ENCODE measurements at places on chromosomes 16 and 17. TPM values are rescaled to one million over a fixed set of nuclear protein-coding genes. Genes with fewer than 3 reads are reported as not detected.

TNRC6A gene
- 21.9 TPM for total RNA-seq

DNA sequence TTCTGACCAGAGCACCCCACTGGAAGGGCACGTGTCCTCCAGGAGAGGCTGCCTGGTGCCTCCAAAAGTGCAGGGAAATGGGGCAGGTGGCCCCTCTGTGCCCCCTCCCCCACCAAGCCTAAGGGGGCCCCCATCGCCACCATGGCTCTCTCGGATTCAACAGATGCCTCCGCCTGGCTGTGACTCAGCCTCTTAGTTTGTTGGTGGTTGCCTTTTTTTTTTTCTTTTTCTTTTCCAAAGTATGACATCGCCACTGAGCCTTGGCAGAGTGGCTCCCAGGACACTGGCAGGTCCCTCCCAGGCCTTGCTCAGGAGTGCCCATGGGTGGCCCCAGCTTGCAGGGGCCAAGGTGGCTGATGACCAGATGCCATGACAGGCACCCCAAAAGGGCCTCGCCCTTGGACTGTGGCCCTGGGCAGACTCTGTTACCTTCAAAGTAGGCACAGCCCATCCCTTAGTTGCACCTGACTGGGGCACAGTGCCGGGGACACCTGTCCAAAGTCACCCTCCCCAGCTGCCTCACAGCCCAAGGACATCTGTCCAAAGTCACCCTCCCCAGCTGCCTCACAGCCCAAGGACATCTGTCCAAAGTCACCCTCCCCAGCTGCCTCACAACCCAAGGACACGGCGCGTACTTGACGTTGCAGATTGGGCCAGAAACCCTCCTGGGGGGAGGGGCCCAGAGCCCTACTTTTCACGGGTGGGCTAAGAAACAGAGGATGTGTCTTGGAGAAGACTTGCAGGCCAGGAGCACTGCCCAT, 29.6 kb downstream of the NPTX1 start:
- DNase-seq, result no peak

- DNase-seq, result no peak
Measured at GRCh38 chr17:29694918-29695563, 72.3 kb upstream of the CORO6 start.

GRCh38 chr16:68362947-68363657, 52.3 kb downstream of the PRMT7 start:
- DNase-seq, result no peak

DNA sequence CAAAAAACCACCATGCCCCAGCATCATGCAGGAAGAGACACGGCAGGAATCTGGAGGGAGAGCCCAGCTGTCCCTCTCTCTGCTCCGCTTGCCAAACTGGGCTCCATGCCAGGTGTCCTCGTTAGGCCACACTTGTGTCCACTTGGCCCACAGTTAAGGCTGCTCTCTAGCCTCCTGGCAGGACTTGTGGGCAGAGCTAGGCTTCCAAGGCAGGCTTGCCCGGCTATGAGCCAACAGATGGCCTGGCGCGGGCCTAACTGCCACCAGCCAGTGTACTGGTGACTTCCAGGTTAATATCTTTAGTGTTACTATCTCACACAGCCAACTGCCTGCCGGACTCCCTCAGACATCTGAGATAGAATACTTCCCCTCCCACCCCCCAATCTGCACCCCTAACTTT, 10.6 kb downstream of the ATP6V0D1 start:
- DNase-seq, result no peak

DNA sequence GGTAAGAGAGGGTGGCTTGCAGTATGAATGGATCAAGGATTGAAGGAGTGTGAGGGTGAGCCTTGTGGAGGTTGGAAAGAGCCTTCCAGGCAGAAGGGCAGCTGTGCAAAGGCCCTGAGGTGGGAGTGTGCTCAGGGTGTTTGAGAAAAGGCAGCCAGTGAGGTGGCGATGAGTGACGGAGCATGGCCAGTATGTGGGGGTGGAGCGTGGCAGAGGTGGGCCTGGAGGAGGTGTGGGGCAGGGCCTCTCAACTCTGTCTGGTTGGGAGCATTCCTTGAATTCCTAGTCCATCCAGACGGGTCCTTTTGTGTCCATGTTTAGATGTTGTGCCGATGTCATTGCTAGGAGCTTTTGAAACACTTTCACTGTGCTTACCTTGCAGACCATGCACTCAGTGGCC, 51.3 kb downstream of the EPN2 start:
- no peak for DNase-seq

DNA sequence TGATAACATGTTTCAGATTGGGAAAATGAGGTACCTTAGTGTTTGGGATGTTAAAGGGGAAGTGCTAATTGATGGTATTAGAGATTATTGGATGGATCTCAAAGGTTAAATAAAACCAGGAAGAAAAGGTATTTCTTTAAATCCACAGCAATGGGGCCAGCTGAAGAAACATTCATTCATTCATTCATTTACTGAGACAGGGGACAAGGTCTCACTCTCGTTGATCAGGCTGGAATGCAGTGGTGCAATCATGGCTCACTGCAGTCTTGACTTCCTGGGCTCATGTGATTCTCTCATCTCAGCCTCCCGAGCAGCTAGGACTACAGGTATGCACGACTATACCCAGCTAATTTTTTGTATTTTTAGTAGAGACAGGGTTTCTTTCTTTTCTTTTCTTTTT, 19.8 kb downstream of the EARS2 start:
- DNase-seq, result no peak

GRCh38 chr16:11386791-11387546, 41.7 kb downstream of the RMI2 start:
- DNase-seq, result no peak

DNA sequence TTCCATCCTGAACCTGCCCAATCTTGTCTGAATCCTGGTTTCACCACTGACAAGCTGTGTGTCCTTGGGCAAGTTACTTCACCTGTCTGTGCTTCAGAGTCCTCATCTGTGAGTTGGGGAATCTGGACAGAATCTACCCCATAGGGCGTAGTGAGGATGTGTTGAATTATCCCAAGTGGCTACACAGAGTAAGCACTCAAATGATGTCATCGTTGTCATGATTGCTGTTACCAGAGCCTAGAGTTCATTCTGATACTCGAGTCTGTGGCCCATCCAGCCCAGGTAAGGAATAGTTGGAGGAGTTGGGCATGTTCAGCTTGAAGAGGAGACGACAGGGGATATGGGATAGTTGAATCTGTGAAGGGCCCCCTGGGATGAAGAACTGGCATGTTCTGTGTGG, 45.9 kb downstream of the MAPT start:
- DNase-seq, result no peak

DNA sequence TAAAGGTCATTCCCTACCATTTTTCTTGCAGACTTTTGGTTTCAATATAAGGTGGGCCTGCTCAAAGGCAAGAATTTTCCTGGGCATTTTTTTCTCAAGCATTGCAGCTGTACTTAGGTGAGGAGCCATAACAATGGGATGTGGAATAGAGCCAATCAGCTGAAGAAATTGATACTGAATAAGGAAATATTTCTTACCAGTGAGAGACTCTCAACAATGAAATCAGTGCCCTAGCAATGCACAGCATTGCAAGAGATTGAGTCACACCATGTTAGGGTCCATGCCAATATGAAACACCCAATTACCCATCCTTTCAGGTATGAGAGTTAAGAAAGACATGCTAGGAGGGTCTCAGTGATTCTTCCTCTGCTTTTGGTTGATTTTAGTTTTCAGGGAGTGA, 237.6 kb downstream of the SOX9 start:
- DNase-seq, result peak; percentile 85

DNA sequence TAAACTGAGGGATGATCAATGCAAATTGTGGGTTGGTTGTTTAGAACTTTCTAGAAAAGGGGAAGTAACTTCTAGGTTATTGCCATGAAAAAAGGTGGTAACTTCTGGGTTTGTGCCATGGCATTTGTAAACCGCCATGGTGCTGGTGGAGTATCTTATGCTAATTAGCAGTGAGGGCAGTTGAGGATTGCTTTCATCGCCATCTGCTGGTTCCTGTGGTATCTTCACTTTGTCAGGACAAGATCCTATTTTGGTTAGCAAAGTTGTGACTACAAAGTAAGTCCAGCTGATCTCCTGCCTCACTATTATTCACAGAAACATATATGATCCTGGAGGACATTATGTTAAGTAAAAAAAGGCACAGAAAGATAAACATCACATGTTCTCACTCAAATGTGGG, 1332.3 kb downstream of the CDH11 start:
- peak; percentile 19 for DNase-seq

GRCh38 chr17:40501499-40501911, at the start of gene TNS4:
TSS of gene TNS4 (minus strand) at chr17:40501623. CDS start at chr17:40496425, 5,198 bp downstream.
- no peak for DNase-seq

DNA sequence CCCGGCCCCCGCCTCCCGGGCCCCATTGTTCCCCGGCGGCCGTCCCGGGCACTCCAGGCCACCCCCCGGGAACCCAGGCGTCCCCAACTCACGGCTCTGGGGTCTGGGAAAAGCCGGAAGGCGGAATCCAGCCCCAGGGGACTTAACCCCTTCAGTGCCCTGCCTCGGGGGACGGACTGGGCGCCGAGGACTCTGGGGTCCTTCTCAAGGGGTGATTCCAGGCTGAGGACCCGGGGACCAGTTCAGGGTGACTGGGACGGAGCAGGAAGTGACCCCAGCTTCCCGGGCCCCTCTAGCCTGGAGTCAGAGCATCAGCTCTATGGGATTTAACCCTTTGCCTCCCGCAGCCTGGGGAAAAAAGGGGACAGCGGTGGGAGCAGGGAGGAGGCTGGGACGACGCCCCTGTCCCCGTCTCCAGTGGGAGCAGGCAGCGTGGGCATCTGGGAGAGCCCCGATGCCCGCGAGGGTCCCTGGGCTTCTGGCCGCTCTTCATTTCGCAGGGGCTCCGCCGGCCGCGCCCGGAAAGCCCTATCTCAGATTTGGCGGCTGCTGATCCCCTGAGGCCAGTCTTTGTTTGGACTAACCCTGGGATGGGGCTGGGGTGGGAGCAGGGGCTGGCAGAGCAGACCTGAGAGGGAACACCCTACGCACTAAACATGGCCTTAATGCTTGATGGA, at the start of gene ZNF629:
Gene ZNF629 (minus strand): TSS at position 270 of the 677 bp plus-strand sequence. CDS start 2,723 bp downstream, outside the sequence.
- DNase-seq, result no peak

DNA sequence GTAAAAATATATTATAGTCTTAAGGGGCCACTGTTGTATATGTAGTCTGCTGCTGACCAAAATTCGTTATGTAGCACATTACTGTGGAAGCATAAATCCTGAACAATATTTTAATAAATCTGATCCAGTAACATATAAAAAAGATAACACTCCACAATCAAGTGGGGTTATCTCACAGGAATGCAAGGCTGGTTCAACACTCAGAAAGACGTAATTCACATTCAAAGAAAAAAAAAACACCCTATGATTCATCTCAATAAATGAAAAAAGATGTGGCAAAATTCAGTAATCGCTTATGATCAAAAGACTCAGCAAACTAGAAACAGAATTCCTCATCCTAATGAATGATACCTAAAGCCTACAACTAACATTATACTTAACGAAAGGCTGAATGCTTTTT, 47.8 kb downstream of the CREBBP start:
- no peak for DNase-seq

GRCh38 chr17:62765351-62765750, 42.8 kb downstream of the MARCHF10 start:
- DNase-seq, result no peak

DNA sequence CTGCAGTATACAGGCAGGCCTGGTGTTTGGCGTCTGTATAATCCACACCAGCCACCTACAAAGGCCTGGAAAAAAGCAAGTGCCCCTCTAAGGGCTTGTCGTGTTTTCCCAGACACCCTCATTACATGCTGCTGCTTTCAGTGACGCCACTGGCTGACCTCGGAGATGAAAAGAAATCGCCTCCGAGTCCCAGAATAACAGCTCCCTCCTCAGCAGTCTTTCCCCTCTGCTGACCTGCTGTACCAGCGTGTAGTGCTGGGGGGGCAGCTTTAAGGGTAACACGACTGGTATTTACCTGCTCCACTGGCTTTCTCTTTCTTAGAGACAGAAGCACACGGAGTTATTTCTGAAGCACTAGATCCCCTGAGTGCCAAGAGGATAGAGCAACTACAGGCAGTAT, 296.8 kb downstream of the GRIN2A start:
- DNase-seq, result no peak

- DNase-seq, result no peak
Measured at GRCh38 chr17:65918916-65919315, 273.0 kb downstream of the CEP112 start.

DNA sequence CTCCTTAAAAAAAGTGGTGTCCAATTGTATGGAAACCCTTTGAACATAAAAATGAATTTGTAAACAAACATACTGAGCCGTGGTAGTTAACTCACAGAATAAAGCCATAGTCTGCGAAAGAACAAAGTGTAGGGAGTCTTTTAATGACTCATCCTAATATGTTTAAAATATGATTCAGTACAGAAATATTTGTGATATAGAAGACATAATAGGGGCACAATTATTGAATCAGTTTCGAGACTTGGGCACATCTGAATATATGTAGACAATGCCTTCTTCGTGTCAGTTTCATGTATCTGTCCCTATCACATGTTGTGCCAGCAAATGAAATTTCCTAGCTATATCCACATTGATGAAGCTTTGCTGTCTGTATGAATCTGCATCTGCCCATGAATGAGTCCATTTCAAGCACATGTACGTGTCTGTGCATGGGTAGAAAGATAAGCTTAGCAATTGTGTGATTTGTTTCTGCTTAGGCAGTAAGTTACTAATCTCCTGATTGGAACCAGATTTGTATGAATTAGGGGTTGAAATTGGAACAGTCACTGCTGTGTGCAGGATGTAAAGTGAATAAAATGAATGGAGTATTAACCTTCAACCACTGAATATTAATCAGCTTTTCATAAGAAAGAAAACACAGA, 112.5 kb upstream of the SOX9 start:
- DNase-seq, result peak; percentile 2

- DNase-seq, result no peak
Measured at GRCh38 chr17:77375108-77375916, 234.5 kb downstream of the SEC14L1 start.

- no peak for DNase-seq
Measured at GRCh38 chr16:87227296-87227951, 89.8 kb downstream of the C16orf95 start.

GRCh38 chr16:85262558-85263238, 150.4 kb upstream of the CIBAR2 start:
- no peak for DNase-seq

DNA sequence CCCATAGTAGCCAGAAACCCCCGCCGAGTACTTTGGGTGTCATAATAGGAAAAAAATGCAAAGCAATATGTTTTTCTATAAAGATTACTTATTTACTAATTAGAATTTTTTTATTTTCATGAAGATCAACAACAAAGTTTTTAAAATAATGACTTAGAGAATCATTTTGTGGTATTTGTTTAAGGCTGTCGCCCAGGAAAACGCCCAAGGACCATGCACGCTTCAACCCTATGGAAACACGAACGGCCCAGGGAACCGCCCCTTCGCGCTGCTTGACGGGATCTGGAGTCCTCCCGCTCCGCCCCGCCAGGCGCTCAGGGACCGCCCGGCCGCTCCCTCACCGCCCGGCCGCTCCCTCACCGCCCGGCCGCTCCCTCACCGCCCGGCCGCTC, 408 bp upstream of the KPNA2 start:
- DNase-seq, result no peak

- DNase-seq, result no peak
Measured at GRCh38 chr17:57607553-57608120, 137.5 kb downstream of the CCDC182 start.

DNA sequence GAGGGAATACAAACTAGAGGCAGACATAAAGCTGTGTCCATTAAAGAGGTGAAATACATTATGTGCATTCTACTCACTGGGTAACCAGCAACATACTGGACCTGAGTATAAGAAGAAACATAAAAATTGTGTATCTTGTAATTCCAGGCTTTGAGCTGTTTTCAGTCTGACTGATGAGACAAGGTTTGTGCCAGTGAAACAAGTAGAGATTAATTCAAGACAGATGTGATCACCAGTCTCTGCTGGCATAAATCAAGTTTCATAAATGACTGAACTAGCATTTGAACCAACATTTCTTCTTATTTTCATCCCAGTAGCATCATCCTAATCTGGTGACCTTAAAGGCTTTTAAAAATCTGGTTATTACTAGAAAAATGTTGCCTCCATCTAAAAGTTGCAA, 108.8 kb upstream of the RPL38 start:
- no peak for DNase-seq

Data from HT1080 (cell line).